ENCODE measurements at places on chromosomes 6 and 20.

DNA sequence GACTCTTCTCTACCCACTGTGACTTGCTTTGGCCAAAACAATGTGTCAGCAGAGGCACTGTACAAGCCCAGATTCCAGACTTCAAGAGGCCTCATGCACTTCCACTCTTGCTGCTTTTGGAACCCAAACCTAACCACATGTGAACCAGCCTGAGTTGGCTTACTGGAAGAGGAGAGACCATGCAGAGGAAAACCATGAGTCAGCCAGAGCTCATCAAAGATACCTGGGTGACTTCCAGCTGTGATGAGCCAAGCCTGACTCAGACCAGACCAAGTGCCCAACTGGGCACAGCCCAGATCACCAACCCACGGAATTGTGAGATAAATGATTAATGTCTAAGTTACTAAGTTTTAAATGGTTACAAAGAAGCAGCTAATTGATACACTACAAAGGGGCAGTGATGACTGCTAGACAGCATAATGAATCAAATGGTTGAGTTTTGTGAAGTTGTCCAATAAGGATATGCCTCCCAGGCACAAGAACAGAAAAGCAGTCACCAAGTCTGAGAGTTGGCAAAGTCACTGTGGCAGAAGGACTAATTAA, 16.2 kb upstream of the BEND6 start:
- no peak for DNase-seq

- no peak for DNase-seq
Observed at GRCh38 chr6:149302723-149303122, 14.8 kb upstream of the TAB2 start.

DNA sequence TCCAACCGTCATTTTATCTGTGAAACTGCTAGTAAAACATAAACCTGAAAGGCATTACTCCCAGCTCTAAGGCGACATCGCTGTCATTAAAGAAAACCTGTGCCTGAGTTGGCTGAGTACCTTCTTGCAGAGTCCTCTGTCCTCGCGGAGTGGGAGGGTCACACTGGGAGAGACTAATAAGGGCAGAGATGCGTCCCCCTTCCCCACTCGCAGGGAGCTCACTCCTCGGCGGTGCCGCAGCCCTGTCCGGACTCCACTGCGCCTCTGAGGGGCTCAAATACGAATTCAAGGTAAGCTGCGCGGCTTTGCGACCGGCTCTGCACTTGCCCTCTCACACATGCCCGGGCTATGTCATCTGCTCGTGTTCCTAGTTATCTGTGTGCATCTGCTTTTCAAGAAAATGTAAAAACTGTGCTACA, at the start of gene COL19A1:
TSS of gene COL19A1 (plus strand) at position 206 of the 419 bp plus-strand sequence. CDS start 13,012 bp downstream, outside the sequence.
- DNase-seq = peak; percentile 2

- no peak for DNase-seq
Observed at GRCh38 chr20:43658723-43659419, 8.0 kb upstream of the MYBL2 start.

GRCh38 chr6:32082478-32082877, 26.7 kb downstream of the TNXB start:
- no peak for DNase-seq

DNA sequence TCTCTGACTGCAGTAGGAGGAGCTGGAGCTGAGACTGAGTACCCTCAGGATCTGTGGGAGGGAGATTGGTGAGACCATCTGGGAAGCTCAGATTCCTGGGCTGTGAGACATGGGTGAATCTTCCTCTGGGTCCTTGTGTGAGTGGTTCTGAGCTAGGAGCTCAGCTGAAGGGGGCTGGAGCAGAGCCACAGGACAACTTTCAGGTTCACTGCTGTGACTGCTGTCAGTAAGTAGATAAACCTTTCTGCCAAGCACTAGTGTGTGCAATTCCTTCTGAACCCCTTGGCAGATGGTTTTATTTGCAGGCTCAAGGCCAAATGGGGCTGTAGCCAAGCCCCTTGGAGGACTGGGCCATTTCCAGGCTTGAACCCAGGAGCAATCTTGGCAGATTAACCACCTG, 49.6 kb upstream of the SNAP91 start:
- DNase-seq = no peak

DNA sequence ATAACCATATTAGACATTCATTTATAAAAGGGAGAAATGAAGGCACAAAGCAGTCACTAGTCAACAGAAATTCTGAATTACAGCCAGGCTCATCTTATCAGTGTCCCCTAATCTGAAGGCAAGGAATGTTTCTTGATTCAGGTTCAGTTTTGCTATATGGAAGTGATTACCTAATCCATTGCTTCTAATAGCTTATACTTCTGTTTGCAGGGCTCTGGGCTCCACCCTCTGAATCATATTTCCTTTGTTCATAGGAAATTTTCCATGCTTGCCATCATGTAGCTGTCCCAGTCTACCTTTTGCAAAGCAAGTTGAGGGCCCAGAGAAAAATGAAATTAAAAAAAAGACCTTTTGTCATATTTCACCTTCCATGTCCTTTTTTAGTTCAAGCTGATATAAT, 96.0 kb downstream of the LCA5 start:
- DNase-seq = no peak

GRCh38 chr20:63369024-63369530, 7.9 kb upstream of the CHRNA4 start:
- no peak for DNase-seq

DNA sequence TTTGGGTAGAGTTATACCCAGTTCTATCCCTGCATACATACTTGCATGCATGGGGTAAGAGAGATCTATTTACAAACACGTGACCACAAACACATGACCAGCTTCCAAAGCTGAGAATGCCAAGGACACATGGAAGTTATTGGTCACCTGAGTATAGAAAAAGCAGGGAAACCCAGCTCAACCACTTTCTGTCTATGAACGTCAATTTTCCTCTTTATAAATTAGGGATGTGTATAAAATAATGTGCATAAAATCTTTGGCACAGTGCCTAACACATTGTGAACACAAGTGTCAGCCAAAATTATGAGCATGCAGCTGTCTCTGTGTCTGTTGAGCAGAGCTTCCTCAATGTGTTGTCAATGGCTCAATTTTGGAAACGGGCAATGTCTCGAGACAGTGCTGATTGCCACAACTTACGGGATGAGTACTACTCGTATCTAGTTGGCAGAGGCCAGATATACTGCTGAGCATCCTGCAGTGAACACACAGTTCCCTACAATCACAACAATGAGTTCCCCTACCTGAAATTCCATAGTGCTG, 44.9 kb downstream of the TPD52L1 start:
- no peak for DNase-seq

GRCh38 chr6:43242908-43243663, at the start of gene TTBK1:
TTBK1 (plus strand) TSS chr6:43243481; CDS start chr6:43246661, 3,180 bp downstream.
- peak; percentile 32 for DNase-seq

DNA sequence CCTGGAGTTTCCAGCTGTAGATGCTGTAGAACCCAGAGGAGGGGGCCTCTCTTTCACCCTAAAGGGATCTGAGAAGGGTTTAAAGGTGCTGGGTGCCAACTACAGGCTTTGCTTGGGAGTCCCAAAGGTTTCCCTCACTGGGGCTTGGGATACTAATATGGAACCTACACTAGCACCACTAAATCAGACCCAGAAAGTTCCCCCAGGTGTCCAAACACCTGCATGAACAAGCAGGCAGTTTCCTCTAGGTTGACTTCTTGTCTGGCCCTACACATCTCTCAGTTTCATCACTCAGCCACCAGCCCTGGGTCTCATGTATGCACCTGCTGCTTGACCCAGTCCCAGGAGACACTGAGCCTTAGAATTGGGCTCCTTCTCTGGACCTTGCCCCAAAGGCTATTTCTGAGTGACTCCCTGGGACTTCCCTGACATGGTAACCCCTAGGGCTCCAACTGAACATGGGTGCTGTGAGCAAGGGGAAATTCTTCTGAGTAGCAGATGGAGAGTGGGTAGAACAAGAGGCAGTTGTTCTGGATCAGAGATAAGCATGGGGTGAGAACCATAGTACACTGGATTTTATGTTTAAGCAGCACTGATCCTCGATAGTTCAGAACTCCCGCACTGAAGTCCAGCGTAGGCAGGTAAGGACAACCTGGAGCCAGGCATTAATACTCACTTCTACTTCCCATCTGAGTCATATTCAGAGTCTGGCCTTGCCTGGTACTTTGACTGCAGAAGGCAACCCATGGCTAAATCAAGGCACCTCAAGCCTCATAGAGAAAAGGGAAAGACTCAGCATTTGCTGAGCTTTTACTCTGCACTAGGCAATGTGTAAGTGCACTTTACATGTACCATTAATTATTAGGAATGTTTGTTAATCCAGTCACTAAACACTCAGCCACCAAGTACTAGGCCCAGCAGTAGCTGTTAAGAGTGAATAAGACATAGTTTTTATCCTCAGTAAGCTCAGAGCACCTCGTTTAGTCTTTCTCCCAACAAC, 16.8 kb downstream of the BCL2L1 start:
- DNase-seq = no peak

DNA sequence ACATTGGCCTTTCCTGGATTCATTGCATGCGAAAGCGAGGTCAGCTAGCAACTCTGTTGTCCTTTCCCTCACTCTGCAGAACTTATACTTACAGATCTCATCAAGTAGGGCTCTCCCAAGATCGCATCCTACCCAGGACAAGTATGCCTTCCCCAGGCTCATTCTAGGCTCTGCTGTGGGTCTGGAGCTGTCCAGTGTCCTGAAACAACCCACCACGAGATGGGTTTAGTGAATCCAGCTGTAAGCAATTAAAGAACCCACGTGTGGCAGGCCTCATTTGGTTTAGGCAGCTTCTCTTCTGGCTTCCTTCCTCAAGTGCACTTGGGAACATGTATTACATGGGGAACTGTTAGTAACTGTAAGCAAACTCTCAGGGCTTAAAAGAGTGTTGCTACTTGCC, 406.5 kb upstream of the CHD6 start:
- no peak for DNase-seq

GRCh38 chr6:116073765-116074440, 13.2 kb upstream of the FRK start:
- DNase-seq = no peak

GRCh38 chr6:106724848-106725247, 95.5 kb downstream of the QRSL1 start:
- DNase-seq = no peak

DNA sequence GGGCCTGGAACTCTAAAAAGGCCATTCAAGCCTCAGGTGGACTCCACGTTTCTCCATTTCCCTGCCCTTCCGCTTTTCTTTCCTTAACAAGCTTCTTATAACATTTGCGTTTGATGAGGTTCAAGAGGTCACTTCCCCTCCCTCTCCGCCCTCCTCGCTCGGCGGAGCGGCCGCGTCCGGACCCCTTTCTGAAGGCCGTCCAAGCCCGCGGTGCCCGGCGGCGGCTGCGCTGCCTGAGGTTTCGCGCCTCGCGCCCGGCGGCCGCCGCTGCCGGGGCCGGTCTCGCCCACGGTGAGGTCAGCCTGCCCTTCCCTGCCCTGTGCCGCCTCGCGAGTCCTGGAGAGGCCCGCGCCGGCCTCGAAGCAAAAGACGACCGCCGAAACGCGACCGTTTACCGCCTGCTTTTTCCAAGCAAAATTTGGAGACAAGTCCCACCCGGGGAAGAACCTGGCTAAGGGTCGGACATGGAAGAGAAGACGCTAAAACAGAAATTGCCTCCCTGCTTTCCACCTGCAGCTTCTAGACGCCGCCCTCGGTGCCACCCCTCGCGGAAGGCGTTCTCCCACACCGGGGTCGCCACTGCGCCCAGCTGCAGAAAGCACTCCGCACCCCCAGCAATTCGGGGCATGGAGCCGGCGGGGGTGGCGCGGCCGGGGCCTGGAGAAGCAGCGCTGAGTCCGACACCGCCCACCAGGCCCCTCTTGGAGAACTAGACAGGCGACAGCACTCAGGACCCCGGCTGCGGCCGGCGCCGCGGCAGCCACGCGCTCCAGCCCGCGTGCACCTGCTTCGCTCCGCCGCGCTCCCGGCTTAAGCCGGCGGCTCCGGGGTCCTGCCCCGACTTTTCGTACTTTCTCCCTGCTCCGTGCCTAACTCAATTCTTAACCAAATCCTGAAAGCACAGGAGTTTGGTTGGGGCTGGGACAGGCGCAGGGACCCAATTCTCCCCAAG, 11.0 kb upstream of the FOXF2 start:
- DNase-seq = no peak

- no peak for DNase-seq
Observed at GRCh38 chr6:105372142-105372848, 30.6 kb downstream of the PREP start.

DNA sequence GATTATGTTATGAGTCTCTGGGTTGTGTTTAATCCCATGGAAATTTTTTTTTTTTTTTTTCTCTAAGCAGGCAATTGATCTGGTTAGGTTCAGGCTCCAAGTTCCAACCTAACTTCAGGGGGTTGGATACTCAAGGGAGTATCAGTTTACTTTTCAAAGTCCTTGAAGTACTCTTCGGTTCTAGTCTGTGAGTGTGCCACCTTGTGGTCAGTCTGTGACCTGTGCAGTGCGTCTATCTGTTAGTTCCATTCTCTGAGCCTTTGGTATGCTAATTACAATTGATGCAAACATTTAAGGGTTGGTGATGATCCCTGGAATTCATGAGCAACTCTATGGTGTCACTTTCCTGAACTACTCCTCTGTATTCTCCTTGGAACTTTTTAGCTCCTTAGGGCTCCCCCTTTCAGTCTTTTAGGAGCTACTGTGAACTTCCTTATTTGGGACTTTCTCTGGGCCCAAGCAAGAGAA, 342.0 kb downstream of the SOX4 start:
- no peak for DNase-seq
